ENCODE measurements at places on chromosomes 5 and 9. TPM values are rescaled to one million over a fixed set of nuclear protein-coding genes. Genes with fewer than 3 reads are reported as not detected.

GRCh38 chr5:87008751-87009560 is 258.7 kb upstream of the RASA1 start:
- DNase-seq: no peak

GRCh38 chr5:30121043-30121442 is 1072.4 kb upstream of the CDH6 start:
- DNase-seq: no peak

GRCh38 chr5:60893521-60893920 is 49.5 kb upstream of the ELOVL7 start:
- no peak for DNase-seq

DNA sequence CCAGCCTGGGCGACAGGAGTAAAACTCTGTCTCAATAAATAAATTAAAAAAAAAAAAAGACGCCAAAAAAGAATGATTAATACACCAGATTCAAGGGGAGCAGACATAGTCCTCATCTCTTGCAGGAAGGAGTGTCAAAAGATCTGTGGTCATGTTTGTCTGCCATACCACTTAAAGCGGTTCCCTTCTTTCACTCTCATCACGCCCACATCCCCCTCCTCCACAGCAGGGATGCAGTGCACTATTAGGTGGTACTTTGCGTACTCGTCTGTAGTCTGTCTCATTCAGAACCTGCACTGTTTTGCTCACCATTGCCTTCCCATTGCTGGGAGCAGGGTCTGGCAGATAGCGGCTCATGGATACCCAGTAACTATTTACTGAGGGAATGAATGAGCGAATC is 11.2 kb downstream of the CDHR2 start:
- DNase-seq: no peak

GRCh38 chr5:162268694-162269481 is 201.3 kb downstream of the GABRG2 start:
- DNase-seq: no peak

DNA sequence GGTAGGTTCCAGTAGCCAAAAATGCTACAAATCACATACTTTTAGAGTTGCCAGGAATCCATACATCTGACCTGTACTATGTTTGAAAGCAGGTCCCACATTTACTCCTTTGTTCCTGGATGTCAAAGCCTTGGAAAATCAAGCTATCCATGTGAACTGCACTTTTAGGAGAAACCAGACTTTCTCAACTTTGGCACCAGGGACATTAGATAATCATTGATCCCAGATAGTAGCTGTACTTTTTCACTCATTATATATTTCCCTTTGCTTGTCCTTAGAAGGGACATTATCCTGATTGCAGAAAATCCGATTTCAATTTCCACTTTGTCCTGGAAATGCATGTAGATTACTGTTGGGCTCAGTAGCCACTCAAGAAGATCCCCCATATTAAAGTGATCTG is 44.1 kb upstream of the SLC28A3 start:
- no peak for DNase-seq

GRCh38 chr9:131744720-131745201 is 4.9 kb upstream of the RAPGEF1 start:
- DNase-seq: no peak

Gene INSL4
- total RNA-seq: not detected

- peak; percentile 71 for DNase-seq
These were observed 177.2 kb downstream of the OSTF1 start for GRCh38 chr9:75265525-75265972.

DNA sequence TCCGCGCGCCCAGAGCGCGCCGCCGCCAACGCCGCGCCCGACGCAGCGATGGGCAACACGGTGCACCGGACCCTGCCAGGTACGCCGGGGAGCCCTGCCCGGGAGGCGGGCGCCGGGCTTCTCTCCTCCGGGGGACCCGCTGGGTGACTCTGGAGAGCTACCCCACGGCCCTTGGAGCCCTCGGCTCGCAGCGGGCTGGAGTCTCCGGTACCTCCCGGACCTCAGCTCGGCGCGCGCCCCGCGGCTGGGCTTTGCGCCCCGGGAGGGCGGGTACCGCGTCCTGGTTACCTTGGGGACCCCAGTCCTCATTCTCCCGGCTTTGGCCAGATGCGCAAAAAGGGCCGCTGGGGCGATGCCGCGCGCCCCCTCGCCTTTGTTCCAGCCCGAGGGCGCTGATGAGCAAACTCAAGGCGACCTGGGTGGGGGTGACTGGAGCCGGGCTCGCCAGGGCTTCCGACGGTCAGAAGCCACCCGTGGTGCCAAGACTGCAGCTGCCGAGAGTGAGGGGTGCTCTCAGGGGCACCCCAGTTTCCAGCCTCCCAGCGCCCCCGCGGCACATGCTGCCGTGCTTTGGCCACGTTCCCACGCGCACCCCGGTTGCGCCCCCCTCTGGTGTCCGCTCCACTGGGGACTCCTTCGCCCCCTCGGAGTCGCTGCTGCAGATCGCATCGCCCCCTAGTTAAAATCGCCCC is 442 bp downstream of the NEURL1B start:
- DNase-seq: no peak

DNA sequence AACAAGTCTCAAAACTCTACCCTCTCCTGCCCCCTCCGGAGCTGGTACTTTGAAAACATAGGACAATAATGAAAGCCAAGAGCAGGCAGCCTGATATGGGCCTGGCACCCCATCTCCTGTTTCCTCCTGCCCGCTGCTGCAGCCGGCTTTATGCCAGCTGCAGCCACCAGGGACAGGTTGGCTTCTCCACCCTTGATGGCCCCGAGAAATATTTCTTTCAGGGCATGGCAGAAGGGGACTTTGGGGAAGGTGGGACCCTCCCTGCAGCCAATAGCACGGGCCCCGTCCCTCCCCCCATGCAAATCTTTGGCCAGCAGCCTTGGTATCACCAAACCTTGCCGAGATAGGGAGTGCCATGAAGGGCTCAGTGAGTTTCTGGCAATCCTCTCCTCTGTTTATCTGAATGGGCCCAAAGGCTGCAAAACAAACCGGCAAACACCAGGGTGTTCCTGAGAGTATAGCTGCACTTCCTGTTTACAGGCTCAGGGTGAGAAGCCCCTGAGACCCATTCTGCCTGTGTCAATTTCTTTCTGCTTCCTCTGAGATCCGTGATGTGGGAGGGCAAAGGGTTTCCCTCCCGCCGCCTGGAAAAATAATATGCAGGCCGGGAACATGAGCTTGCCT is 73.4 kb upstream of the BOD1 start:
- DNase-seq: peak; percentile 34

Gene NUTM2F
- not detected for total RNA-seq

Gene PCDHAC1
- total RNA-seq: 0.10 TPM

- DNase-seq: no peak
These were observed 299.7 kb downstream of the NFIB start for GRCh38 chr9:14014218-14014617.

Gene ZNF366
- 0.47 TPM for total RNA-seq

DNA sequence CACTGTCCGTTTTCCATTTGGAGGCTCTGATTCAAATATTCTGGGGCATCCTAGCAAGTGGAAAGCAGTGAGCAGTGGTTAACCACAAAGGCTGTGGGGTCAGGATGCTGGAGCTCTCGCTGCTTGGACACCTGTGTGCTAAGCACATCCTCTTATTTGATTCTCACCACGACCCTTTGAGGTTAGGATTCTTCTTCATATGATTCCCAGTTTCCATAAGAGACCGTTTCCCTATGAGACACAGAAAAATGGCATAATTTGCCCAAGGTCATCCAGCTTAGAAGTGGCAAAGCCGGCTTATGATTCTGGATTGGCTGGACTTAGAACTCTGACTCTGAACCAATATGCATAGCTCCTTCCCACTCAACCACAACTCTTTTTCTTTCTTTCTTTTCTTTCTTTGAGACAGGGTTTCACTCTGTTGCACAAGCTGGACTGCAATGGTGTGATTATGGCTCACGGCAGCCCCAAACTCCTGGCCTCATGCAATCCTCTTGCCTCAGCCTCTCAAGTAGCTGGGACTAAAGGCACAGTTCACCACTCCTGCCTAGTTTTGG is 207.7 kb downstream of the TTLL11 start:
- DNase-seq: no peak

DNA sequence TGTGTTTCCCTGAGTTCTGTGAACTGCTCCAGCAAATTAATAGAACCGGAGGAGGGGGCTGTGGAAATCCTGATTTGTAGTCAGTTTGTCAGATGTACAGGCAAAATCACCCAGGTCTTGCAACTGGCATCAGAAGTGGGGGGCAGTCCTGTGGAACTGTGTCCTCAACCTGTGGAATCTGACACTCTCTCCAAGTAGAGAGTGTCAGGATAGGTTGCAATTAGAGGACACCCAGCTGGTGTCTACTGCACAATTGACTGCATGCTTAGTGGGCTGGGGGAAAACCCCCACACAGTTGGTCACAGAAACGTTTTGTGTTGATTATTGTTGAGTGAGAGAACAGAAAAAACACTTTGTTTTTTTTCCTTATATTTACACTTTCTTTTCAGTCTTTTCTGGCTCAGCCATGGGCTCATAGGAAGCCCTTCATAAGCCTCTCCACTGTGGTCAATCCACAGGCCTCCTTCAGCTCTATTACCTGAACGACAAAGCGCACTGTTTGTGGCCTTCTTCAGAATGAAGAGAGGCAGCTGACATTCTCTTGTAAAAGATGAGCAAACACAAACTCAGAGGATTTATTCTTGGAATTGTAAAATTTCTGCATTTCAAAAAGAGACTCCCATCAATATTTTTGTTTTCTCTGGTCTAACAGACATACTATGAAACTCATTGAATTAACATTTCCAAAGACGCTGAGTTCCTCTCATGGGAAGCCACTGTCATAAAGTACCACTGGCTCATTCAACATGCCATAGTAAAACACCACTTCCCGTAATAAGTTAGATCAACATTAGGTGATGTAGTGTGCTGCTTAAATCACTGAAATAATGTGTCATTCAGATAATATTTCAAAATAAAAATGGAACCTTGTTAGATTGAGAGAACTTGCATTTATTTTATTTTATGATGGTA is 348.9 kb upstream of the RFX3 start:
- DNase-seq: no peak

DNA sequence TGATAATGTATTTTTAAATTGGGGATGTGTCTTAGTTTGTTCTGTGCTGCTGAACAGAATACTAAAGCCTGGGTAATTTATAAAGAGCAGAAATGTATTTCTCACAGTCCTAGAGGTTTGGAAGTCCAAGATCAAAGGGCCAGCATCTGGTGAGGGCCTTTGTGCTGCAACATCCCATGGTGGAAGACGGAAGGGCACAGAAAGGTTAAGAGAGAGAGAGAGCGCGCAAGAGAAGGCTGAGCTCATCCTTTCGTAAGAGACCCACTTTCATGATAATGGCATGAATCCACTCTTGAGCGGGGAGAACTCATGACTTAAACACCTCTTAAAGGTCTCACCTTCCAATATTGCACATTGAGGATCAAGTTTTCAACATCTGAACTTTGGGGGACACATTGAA is 79.1 kb upstream of the GOLM1 start:
- no peak for DNase-seq

Gene ZNF354C
- total RNA-seq: 1.7 TPM

GRCh38 chr5:149707097-149707496 is 23.0 kb upstream of the PPARGC1B start:
- DNase-seq: no peak

GRCh38 chr5:89313804-89314588 is 431.0 kb upstream of the MEF2C start:
- DNase-seq: no peak

Gene MAMDC2
- total RNA-seq: 2.3 TPM

DNA sequence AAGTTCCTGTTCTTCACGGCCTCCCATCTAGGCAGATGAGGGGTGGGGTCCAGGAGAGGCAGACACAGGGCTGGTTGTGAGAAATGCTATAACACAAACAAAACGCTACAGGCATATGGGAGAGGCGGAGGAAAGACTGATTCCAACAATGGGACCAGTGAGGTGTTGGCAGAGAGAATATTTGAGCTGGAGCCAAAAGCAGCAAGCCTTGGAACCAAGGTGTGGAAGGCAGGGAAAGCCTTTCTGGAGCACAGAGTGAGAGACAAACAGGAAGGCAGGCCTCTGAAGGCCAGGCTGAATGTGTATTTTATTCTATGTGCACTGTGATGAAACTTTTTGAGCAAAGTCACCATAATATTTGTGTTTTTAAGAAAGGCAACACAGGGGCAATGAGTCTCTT is 2.9 kb downstream of the ATPSCKMT start:
- peak; percentile 49 for DNase-seq

Gene TSPAN17
- 30.5 TPM for total RNA-seq

Gene ABO
- total RNA-seq: 58.0 TPM

- no peak for DNase-seq
These were observed 70.0 kb downstream of the KLHL3 start for GRCh38 chr5:137665678-137666460.

DNA sequence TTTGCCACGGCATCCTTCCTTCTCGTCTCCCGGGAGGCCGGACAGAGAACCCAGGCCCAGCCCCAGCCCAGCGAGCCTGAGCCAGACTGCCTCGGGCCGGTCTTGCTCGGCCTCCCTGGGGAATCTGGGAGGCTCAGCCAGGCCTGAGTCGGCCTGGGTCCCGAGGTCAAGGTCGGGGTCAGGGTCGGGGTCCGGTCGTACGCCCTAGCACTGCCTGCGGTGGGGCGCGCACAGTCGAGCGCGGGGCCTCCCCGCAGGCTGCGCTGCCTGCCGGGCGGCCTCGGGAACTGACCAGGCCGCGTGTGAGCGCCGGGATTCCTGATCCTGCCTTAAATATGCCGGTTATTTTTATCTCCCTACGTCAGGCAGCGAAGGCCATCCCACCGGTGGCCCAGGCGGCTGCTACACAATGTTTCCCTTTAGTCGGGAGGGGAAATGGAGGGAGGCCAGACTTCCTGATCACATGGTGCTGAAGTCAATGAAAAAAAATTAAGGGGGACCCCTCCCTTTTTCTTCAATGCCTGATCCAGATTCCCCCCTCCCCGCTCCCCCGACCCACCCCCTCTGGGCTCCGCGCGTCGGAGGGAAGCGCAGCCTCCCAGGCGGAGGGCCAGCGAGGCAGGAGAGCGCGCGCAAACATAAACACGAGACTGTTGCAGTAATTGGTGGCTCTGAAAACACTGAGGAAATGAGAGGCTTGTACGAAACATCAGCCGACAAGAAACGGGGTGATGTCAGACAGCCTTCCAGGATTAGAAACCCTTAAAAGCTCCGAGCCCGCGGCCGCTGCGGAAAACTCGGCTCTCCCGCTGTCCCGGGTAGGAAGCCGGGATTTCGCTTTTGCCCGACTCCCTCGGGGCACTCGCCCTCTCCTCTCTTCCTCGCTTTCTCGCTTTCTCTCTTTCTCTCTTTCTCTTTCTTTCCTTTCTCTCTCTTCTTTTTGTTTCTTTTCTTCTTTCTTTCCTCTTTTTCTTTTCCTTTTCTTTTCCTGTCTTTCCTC is 148.2 kb upstream of the KLF4 start:
- peak; percentile 82 for DNase-seq

Gene MED10
- total RNA-seq: 25.0 TPM
